ENCODE measurements at places on chromosomes 6 and 20.

DNA sequence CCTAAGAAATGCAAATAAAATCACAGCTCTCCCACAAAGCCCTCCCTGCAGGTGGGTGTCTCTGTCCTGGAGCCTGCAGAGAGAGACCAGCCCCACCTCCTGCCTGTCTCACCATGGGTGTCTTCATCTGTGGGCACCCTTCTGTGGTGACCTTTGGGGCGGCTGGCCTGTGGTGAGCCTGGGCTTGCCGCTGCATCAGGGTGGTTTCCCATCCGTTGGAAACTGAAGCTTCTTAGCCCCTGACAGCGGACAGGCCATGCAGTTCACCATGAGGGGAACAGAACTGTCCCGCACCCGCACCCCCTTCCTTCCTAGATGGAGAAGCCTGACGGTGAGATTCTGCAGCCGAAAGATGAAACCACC, 42.3 kb upstream of the FRMD1 start:
- DNase-seq, result no peak

DNA sequence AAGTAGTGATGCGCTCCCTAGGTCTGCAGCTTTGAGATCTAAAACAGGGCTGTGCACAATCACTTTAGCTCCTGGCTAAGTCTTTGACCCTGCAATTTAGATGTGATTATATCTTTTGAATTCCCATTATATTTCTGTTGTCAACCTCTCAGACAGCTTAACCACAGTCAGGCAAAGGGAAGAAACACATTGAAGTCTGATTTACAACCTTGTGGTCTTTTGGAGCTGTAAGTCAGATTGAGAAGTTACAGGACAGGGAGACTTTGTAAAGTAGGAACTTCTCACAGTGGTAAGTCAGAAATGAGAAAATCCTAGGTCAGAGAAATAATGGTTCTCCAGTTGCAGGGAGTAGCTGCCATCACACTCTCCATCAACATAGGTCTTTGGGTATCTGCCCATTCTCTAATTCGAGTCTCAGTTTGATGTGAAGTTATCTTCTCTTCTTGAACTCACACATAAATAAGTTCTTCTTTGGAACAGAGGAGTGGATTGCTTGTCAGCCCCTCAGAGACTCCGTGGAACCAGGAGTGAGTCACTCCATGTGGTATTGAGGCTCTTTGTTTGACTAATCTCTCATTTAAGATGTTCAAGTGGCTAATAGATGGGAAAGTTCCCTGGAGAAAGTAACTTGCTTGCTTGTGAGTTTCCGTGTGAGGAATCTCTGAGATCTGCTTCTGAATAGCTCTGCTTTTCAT, 35.0 kb upstream of the SGK1 start:
- DNase-seq, result no peak

DNA sequence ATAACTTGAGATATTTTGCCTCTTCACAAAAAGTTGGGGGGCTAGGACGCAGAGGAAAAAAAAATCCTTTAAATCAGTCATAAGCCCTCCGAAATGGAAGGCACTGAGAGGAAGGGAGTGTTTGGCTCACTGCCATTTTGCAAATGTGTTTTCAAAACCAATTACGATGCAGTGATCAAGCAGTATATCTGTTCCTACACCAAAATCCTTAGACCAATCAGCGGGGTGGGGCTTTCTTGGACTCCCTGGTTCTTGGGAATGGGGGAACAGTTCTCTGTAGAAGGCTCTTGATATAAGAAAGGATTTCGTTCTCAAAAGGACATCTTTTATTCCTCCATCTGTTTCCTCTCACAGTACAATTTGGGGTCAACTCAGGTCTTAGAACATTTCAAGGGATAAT, 478.6 kb upstream of the JARID2 start:
- no peak for DNase-seq

GRCh38 chr6:156057869-156058268, 602.2 kb upstream of the NOX3 start:
- DNase-seq, result no peak

- no peak for DNase-seq
Measured at GRCh38 chr6:89116702-89117101, 1.2 kb downstream of the SRSF12 start.

DNA sequence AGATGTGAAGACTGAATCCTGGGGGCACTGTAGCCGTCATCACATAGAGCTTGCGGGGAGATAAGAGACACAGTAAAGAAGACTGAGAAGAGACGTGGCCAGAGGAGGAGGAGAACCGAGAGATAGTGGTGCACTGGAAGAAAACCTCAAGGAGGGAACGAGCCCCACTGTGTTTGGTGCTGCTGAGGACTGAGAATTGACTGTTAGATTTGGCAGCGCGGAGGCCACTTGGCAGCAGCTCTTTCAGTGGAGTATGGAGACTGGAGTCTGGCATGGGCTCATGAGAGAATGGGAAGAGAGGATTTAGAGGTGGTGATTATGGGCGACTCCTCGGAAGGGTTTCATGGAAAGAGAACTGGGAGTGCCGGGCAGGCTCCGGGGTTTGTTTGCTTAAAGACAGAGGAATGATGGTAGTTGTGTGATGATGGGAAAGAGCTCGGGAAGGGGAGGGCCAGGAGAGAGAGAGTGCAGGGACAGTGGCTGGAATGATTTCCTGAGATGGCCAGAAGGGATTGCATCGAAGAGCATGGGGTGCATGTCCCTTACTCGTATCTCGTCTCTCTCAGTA, 18.0 kb downstream of the CDYL start:
- DNase-seq, result no peak

- DNase-seq, result no peak
Measured at GRCh38 chr6:158758451-158758860, 60.7 kb downstream of the EZR start.

DNA sequence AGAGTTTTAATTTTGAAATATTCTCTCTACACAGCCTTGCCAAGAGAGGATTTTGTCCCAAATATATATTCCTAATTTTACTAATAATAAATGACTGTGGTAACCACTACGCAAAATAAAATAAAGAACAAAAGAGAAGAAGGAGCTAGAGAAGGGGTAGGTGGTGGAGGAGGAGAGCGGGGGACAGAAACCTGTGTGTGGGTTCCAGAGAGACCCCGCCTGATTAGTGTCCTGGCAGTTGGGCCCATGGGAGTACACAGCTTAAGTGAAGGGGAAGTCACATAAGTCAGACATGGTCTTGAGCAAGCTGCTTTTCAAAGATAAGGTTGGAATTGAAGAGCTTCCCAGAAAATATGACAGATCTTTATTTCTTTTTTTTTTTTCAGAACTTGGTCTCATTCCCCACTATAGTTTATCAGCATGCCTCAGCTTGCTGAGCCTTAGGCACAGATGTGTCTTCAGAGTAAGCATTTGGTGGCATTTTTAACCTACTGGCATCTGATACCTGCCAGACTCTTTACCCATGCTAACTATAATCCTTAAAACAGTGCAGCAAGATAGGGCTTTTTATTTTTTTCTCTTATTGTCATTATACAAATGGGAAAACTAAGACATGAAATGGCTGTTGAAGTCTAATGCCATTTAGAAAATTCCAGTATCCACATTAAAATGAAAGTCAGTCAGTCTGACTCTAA, 9.6 kb upstream of the RHAG start:
- DNase-seq, result no peak

Data from LNCaP clone FGC (cell line).